ENCODE measurements at places on chromosomes 11 and 22. TPM values are rescaled to one million over a fixed set of nuclear protein-coding genes. Genes with fewer than 3 reads are reported as not detected.

The TUT1 gene
- total RNA-seq: 49.0 TPM

The CCDC87 gene
- total RNA-seq: 0.39 TPM

DNA sequence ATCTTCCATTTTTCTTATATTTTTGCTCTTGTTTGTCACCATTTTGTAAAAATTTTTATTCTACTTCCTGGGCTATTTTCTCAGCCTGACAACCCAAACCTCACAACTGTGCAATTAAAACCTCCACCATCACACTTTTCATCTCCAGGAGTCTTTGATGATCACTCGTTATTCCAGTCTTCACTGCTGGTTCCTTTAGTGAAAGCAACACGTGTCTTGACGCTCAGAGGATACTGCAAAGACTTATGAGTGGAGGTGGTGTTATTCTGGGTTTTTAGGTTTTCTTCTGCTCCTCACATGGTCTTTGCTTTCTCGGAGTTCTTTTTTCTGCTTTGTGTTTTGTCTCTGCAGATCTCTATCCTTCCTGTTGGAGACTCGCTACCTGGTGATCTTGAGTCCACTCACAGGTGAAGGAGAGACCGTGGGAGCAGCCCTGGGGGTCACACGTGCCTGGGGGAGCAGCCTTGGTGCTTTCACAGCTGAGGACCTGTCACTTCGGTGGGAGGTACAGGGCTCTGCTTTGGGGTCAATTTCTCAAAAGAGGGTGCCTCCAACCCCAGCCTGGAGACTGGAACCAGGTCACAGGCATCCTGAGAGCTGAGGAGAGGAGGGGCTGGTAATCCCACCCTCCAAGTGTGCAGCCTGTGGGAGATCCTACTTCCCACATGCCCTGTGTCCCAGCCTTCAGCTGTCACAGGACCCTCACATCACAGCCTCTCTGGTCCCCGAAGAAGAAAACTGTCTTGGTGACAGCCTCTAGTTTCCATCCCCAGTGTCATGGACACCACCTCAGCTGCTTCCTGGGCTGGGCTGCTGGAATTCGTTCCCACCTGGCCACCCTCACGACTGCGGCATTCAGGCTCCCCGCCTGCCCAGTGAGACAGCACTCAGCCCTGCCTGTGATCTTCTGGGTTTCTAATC lies 11.0 kb downstream of the SULT4A1 start:
- H3K27ac ChIP-seq: no peak overlapping the region
- H3K27me3 ChIP-seq: peaks cover 5% of the 10 kb centered on the region
- H3K36me3 ChIP-seq: no peaks in the 10 kb centered on the region
- no peak for DNase-seq

DNA sequence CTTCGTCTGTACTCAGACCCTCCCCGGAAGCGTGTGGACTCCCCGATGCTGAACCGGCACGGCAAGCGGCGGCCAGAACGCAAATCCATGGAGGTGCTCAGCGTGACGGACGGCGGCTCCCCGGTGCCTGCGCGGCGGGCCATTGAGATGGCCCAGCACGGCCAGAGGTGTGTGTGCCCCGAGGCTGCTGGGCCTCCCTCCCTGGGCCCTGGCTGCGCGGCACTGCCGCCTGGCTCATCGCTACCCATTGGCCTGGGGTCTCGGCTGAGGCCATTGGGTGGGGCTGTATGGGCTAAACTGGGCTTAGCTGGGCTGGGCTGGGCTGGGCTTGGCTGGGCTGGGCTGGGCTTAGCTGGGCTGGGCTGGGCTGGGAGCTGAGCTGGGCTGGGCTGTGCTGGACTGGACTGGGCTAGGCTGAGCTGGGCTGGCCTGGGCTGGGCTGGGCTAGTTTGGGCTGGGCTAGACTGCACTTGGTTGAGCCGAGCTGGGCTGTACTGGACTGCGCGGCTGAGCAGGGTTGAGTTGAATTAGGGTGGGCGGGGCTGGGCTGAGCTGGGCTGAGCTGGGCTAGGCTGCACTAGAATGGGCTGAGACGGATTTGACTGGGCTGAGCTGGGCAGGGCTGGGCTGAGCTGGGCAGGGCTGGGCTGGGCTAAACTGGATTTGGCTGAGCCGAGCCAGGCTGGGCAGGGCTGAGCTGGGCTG lies 40.7 kb downstream of the MOB2 start:
- no peak overlapping the region for H3K27ac ChIP-seq
- no peaks in the 10 kb centered on the region for H3K4me1 ChIP-seq
- H3K4me3 ChIP-seq: no peak overlapping the region
- no peak for DNase-seq
- H3K36me3 ChIP-seq: no peaks in the 10 kb centered on the region

DNA sequence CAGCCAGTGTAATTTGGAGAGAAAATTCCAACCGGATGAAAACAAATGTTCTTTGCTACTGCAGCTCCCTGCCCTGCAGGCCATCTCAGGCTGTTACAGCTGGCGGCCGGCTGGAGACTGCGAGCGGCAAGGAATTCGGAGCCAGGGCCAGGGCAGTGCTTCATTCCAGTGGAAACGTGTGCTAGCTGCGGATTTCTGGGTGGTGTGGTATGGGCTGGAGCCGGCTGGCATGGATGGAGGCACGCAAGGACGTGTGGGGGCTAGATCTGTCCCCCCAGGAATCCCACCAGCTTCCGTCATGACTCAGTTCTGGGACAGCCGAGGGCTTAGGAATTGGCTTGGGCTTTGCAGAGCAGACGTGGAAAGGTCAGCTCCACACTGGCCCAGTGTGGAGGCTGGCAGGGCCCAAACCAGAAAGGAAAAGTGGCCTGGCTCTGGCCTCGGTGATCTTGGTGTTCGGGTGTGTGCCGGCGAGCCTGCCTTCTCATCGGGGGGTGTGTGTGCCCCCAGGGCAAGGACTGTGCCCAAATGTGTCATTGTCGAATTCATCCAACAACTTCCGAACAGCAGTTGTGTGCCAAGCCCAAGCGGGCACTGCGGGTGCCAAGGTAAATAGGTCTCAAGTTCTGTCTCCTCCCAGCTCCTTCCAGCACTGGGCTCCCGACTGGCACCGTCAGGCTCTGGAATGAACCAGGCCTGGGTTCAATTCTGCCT lies 48.1 kb upstream of the SHISAL1 start:
- no peak for DNase-seq
- H3K4me3 ChIP-seq: no peak overlapping the region
- H3K4me1 ChIP-seq: no peaks in the 10 kb centered on the region
- H3K36me3 ChIP-seq: no peaks in the 10 kb centered on the region
- 0 out of 2 replicates have a peak, but pooled peaks cover under 1% of the 10 kb centered on the region for H3K27me3 ChIP-seq
- no peak overlapping the region for H3K27ac ChIP-seq
